NCI-H2171 treated with DMSO at 0.1 percent for 48 hours (cell line): ENCODE measurements at places on chromosomes 13 and 19.

DNA sequence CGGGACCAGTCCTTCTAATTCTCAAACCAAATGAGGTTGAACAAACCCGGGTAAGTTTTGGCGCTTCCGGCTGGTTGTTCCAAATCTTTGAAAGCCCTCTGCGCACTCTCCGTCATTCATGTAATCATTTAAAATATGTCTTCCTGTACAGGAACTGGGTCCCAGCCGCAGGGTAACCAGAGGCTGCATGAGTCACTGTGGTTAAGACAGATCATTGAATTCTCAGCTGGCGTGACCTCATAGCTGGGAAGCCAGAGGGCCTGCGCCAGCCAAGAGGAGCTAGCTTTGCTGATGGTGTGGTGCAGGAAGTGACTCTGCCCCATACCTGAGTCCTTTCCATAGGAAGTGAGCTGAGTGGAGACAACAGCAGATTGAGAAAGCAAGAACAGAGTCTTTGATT, 135.2 kb downstream of the TSHZ3 start:
- DNase-seq = no peak

DNA sequence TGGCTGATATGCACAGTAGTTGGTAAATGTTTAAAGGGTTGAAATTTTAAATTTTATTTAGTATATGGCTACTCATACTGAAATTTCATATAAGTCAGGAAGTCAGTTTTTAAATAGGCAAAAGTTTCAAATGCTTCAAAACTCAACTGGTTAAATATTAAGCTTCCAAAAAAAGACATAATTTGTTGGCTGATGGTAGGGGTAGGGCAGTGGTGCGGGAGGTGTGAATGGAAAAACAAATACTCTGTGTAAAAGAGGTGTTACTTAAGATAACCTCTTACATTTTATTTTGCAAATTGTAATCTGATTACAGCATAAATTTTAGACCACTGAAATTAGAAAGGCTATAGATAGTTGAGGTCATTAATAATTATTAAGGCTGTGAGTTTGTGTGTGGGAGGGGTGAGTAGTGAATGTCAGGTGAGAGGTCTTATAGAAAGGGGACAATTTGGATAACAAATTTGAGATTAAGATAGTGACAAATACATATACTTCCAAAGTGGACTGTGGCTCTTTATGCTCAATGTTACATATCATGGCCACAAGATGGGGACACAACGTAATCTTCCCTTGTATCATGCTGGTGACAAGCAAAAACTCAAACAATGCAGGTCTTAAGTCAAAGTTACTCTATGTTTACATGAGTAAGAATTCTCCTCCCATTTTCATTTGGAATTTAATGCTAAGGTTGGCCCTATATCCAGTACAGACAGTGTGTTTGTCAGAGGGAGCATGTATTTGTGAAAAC, 36.6 kb upstream of the OXGR1 start:
- peak; percentile 62 for DNase-seq

- no peak for DNase-seq
Measured at GRCh38 chr13:20689291-20689690, 14.2 kb upstream of the IL17D start.

GRCh38 chr13:20140487-20140886, 20.4 kb downstream of the GJA3 start:
- DNase-seq = no peak

- no peak for DNase-seq
Measured at GRCh38 chr13:48741377-48741776, 87.6 kb downstream of the CYSLTR2 start.

- no peak for DNase-seq
Measured at GRCh38 chr19:6518145-6518911, 12.5 kb upstream of the TNFSF9 start.

GRCh38 chr19:49817964-49818648, at the start of gene MED25:
TSS of gene MED25 (plus strand) at chr19:49818289. CDS start at chr19:49818342, 53 bp downstream.
- DNase-seq = peak; percentile 91

DNA sequence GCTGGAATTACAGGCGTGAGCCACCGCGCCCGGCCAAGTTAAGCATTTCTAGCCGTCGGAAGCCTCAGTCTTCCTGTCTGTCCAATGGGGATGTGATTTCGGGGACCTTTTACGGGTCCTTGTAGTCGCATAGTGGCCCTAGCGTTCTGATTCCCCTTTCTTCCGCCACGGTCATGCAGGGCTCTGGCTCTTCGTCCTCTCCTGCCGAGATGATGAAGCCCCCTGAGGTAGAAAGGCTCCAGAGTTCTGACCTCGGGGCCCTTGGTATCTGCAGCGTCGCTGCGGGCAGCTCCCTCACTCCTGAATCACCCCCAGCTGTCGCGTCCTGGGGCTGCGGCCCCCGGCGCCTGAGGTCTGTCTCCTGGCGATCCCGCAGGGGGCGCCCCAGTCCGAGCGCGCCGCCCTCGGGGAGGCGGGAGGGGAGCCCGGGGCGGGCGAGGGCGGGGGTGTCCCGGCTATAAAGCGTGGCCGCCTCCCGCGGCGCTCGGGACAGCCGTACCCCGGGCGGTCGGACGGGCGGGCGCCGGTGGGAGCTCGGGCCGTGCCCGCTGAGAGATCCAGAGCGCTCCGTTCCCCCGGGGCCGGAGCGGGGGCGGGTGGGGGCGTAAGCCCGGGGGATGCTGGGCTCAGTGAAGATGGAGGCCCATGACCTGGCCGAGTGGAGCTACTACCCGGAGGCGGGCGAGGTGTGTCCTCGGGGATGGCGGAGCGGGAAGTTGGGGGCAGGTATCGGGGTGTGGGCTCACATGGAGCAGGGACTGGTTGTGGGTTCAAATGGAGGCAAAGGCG, at the start of gene FOXA3:
Gene FOXA3 (plus strand): TSS at position 487 of the 789 bp plus-strand sequence. CDS start 131 bp downstream, at position 618.
- no peak for DNase-seq

DNA sequence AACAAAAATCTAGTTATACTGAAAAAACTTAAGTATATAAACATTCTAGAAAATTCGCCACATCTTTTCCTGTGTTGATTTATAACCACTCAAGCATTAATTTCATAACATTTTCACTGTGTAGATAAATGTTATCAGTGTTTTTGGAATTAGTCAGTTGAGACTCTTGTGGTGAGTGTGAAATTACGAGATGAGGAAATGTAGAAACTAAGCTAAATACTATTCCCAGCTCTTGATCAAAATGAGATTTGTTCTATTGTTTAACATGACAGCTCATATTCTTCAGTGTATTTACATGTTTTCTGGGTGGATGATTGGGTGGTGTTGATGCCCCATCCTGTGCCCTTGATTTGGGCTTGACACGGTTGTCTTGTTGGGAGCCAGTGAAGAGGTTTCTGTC, 406.8 kb downstream of the DACH1 start:
- DNase-seq = no peak

- no peak for DNase-seq
Measured at GRCh38 chr13:24670174-24670573, 10.0 kb upstream of the ATP12A start.

DNA sequence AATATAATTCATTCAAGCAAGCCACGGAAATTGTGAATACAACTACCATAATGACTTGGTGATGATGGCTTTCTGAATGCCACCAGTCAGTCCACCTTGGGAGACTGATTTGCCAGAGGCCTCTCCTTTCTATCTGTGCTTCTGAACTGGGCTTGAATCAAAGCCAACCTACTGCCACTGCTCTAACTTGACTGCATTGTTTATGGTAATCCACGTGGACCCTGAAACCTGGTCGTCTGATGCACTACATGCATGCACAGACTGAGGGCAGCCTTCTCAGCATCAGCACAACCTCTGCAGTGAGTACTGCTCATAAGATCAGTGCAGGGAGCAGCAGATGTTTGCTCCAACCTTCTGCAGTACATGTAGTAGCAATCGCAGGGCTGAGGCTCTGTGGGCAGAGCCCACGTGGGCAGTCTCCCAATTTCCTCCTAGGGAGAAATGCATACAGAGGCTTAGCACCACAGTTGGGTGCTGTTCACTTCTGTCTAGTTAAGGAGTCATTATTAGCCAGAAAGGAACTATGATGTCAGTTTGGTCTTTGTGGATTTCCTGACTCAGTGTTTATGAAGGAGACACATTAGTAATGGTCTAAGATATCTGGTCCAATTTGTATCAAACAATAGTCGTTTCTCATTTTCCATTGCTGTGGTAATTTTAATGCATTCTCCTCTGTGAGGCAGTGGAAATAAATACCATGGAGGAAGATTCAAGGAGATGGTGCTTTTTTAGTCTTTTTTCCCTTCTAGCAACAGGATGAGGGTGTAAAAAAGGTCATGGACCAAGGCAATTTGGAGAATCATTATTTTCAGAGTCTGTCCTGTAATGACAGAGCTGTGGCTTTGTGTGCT, 82.5 kb downstream of the AKAP11 start:
- DNase-seq = peak; percentile 12

- DNase-seq = peak; percentile 72
Measured at GRCh38 chr13:72255908-72256307, 388.9 kb upstream of the DACH1 start.

GRCh38 chr19:33508941-33509614, 12.5 kb downstream of the PEPD start:
- DNase-seq = no peak

DNA sequence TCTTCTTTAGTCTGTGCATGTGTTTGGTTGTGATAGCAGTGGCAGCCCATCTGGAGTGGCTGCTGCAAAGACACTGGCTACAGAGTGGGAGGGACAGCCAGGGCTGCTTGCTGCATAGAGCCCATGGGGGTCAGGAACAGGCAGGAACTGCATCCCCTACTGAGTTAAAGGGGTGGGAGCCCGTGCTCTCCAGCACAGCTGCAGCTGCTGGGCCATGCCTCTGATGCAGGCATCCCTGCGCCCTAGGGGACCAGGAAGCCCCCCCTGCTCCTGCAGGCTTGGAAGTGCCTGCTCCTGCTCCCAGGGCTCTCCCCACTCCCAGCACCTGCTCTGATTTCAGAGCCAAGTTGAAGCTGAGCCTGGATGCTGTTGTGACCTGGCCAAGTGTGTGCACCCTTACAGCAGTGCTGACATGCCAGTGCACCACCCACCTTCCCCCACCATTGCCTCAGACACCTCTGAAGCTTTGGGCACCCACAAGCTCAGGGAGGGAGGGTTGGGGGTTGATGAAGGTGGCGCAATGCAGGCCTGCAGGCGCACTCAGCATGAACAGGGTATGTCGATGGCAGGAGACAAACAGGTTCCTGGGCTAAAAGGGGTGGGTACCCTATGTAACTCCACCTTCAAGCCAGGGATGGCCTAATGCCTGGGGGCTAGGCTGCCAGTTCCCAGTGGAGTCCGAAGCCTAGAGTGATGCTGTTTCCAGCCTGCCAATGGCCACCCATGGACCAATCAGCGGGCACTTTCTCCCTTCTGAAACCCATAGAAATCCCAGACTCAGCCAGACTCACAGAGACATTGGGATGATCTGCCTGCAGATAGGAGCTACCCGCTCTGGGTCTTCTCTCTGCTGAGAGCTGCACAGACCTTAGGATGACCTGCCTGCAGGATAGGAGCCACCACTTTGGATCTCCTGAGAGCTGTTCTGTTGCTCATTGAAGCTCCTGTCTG, 919.9 kb upstream of the MIR17HG start:
- DNase-seq = no peak

DNA sequence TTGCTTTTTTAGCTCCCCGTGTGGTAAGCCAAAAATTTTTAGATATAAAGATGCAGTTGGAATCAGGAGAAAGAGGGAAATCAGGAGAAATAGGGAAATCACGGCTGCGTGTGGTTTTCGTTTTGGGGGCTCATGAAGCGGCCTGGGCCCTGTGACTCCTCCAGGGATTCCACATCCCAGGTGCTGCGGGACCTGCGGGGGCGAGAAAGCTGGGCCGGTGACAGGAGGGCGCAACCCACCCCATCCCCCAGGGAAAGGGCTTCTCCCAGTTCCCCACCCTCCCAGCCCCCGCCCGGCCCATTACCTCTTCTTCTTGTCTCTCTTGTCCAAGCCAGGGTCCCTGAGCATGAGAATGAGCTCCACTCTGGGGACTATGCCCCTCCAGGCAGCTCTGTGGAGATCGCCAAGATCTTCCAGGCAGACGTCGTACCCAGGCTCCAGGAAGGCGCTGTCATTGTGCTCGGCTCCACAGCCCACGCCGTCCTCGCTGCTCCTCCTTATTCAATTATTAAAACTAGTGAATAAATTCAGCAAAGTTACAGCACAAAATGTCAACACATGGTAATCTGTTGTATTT, 111.0 kb downstream of the MRPL57 start:
- no peak for DNase-seq

DNA sequence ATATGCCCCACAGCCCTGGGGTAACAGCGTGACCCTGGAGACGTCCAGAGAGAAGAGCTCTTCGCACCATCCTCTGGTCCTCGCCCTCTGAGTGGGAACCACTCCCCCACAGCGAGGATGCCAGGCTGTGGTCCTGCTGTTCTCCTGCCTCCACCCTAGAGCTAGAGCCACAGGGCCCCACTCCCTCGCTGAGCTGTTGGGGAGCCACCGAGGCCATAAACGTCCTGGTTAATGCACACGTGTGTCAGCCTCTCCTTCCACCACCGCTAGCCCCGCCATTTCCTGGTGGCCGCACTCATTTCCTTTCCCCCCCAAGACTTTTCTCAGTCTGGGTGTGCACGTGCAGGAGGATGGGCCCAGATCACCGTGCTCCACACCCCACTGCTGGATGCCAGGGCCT, 11.5 kb downstream of the CEACAM16 start:
- DNase-seq = no peak

GRCh38 chr13:21979161-21979806, 308.4 kb downstream of the FGF9 start:
- DNase-seq = no peak

DNA sequence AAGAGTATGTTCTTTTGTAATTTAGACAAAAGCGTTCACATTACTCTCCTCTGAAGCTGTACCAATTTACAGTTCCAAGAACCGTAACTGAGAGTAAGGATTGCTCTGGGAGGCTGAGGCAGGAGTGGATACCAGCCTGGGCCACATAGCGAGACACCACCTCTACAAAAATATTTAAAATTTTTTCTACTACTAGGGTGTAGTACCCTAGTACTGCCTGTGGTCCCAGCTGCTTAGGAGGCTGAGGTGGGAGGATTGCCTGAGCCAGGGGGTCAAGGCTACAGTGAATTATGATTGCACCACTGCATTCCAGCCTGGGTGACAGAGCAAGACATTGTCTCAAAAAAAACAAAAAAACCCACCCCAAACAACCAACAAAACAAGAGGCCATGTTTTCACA, 12.1 kb upstream of the CYP2A6 start:
- no peak for DNase-seq

GRCh38 chr13:107091428-107091827, 523.5 kb upstream of the ARGLU1 start:
- no peak for DNase-seq

GRCh38 chr13:53101883-53102282, 73.3 kb downstream of the OLFM4 start:
- no peak for DNase-seq
